Activated naive CD4-positive, alpha-beta T cell treated with anti-CD3 and anti-CD28 coated beads, Interleukin-2, amount 10 ng/mL, durations not matched to agents 5 hours and 36 hours (primary cell): ENCODE measurements at places on chromosomes 11 and 22. TPM values are rescaled to one million over a fixed set of nuclear protein-coding genes. Genes with fewer than 3 reads are reported as not detected.

The NXPE1 gene
- not detected for total RNA-seq

The MPZL3 gene
- 13.7 TPM for total RNA-seq

The MRPL11 gene
- total RNA-seq, result 53.0 TPM

The CSTF3 gene
- 26.4 TPM for total RNA-seq

The OOSP4B gene
- total RNA-seq, result not detected

The CSNK2A3 gene
- 1.2 TPM for total RNA-seq
